ENCODE measurements at places on chromosomes 6 and 20.

DNA sequence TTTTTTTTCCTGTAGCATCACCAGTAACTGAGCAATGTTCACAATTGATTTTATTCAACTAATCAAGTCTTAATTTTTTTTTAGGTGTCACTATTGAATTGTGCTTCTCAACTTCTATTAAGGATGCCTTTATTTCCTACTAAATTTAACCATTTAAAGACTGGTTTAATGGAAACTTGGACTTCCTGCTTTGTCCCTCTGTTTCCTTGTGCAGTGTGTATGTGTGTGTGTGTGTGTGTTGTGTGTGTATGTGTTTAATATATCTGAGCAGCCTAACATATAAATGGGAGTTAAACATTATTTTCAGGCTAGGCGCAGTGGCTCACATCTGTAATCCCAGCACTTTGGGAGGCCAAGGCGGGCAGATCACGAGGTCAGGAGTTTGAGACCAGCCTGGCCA is 1.8 kb downstream of the SERPINB6 start:
- no peak for DNase-seq

GRCh38 chr20:48659858-48660257 is 167.9 kb downstream of the PREX1 start:
- no peak for DNase-seq

DNA sequence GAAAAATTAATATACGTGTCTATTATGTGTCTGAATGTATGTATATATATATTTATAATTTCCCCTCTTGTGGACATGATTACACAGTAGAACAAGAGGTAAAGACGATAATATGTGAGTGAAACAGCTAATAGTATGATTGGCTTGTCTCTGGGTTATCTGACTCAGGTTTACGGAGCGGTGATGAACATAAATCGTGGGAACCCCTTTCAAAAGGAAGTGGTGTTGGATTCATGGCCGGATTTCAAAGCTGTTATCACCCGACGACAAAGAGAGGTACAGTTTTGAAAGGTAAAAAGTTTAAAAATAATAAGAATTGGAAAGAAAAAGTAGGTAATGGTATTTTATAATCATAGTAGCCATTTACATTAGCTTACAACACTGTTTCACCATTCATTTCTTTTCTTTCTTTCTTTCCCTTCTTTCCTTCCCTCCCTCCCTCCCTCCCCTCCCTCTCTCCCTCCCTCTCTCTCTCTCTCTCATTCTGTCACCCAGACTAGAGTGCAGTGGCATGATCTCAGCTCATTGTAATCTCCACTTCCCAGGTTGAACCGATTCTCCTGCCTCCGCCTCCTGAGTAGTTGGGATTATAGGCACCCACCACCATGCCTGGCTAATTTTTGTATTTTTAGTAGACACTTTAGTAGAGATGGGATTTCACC is 15.9 kb downstream of the GLYATL3 start:
- no peak for DNase-seq

DNA sequence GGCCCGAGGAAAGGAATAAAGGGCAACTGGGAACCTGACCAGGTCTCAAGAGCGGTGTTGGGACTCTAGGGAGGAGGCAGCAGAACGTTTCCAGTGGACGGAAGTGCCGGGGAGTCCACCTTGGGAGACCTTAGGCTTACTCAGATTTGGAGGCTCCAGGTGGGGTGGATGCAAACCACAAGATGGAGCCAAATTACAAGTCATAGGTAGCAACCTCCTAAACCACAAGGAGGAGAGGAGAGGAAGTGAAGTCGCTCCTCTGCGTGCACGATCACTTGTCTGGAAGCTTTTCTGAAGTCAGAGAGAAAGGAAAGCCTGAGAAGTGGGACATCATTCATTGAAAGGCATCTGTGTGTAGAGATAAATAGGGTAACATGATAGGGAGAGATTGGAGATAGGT is 9.3 kb downstream of the HLA-DOA start:
- DNase-seq: peak; percentile 33

DNA sequence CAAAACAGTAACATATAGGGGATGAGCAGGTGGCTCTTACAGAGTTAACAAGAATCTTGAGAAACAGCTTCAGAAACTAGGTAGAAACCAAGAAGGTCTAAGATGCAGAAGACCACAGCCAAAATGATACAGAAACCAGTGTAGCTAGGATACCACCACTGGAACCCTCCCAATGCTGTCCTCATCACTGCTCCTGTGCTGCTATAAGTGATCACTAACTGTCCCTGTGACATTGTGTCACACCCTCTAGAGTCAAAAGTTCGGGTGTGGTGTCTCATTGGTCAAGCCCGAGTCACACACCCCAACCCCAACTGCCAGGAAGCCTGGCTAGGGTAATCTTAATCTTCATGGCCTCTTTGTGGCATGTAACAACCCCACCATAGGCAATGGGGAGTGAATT is 153.1 kb downstream of the RCAN2 start:
- no peak for DNase-seq

DNA sequence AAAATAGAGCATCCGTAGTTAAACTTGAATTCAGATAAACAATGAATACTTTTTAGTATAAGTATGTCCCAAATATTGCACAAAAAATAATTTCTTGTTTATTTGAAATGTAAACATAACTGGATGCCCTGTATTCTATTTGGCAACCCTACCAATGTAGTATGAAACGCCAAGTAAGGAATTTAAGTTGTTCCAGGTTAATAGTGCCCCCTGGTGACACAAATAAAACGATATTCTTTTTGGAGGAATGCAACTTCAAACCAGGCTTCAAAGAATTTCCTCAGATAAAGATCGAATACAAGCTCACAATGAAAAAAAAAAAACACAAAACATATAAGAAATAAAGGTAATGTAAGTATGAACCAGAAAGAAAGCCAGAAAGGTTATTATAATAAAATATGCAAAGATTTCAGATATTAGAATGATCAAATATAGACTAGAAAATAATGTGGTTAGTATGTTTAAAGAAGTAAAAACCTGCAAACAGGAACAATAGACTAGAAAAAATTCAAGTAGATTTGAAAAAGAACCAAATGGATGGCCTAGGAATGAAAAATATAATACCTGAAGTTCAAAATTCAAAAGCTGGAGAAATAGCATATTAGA is 18.4 kb upstream of the AKAP7 start:
- peak; percentile 62 for DNase-seq

- DNase-seq: no peak
Measured at GRCh38 chr6:19723545-19723944, 113.6 kb upstream of the ID4 start.

GRCh38 chr6:116393430-116393829 is 22.7 kb downstream of the DSE start:
- DNase-seq: no peak

Data from CD4-positive, alpha-beta T cell treated with Interleukin-2 at 100 ng/mL for 4 hours (primary cell).